ENCODE measurements at places on chromosomes 7 and 10. TPM values are rescaled to one million over a fixed set of nuclear protein-coding genes. Genes with fewer than 3 reads are reported as not detected.

Gene RBP3
- not detected for total RNA-seq

Gene CPA2
- 1.2 TPM for total RNA-seq

Gene GHITM
- total RNA-seq = 77.8 TPM

Gene LIPN
- 0.31 TPM for total RNA-seq

Gene CRHR2
- total RNA-seq = 1.1 TPM

Gene MMD2
- 3.7 TPM for total RNA-seq

DNA sequence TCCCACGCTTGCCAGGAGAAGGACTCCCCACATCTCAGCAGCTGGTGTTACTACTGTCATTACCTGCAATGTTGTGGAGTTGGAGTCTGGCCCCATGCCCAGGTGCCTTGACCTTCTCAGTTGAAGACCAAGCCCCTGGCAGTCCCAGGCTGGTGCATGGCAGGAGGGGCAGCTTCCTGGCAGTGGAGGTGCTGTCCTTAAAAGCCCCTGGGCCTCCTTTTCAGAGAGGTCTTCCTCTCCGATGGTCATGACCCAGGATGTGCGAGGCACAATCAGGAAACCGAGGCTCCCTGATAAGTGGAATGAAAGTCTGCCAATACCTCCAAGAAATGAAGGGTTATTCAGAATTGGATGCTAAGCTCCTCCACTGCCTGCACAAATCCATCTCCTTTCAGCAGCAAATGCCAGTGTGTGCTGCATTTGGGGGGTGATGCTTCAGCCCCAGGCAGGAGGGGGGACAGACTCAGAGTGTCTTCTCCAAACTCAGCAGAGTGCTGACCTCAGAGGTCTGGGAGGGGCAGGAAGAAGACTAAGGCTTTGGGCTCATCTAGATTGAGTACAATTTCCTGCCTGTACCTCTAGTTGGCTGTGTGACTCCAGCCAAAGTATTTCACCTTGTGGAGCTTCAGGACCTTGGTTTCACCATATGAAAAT is 97.0 kb upstream of the DDC start:
- no peak for DNase-seq

DNA sequence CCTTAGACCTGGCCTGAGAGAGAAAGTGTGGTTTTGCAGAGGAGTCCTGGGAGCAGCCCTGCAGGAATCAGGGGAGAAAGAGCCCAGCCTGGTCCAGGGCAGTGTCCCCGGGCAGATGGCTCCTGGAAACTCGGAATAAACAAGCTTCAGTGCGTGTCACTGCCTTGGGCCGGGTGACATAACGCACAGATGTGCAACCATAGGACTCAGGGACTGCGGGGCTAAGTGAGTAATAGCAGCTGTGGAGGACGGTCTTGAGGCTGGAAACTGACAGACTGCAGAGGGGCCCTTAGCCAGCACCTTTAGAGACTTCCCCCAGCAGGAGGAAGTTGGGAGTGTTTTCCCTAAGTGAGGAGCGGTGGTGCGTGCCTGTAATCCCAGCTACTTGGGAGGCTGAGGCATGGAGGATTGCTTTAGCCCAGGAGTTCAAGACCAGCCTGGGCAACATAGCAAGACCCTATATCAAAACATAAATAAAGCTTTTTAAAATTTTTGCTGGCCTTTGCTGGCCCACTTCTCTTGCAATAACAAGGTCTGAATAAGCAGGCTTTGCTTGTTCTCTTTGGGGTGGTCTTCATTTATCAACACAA is 5.3 kb upstream of the CLIP2 start:
- DNase-seq = no peak

DNA sequence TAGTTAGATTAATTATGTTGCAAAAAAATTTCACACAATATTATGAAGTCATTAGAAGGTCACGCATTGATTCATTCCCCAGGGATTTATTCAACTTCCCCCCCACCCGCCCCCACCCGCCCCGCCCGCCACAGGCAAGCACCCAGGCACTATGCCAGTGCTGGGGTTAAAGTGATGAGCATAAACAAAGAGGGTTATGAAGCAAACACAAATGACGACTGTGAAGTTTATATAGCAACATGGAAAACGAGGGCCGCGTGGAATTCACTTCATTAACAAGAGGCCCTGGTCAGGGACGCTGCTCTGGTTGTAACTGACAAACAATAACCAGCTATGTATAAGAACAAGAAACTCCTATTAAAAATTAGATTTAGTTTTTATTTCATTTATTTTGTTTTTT is 656.5 kb upstream of the COBL start:
- no peak for DNase-seq

- no peak for DNase-seq
These were observed 37.1 kb downstream of the SVOPL start for GRCh38 chr7:138663725-138664710.

DNA sequence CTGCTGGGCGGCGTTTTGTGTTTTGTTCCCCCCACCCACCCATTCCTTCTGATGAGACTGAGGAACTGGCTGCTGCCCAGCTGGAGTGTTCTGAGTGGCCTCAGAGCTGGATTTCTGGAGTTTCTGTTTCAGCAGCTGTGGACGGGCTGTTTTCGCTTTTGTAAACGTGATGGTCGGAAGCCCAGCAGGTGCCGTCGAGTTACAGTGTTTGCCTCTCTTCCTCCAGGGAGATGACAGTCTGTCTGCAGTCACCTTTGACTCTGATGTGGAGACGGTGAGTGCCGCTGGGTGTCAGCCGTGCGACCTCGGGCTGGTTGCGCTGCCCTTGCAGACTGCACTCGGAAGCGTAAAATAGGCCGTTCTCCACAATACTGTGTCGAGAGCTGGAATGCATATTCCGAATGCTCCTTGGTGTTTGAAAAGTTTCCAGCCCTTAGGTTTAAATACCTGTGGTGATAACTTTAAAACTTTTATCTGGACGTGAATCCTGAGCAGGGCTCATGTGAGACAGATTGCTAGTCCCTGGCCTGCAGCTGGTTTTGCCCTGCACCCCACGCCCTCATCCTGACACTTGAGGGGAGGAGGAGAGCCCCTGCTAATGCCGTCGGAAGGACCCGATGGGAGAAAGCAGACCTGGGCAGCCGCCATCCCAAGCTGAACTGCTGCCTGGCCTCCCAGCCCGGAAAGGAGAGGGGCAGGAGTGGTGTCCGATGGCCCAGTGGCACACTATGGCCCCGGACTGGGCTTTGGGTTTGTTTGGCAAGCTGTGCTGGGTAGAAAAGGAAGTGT is 8.3 kb downstream of the IQCE start:
- DNase-seq = no peak

DNA sequence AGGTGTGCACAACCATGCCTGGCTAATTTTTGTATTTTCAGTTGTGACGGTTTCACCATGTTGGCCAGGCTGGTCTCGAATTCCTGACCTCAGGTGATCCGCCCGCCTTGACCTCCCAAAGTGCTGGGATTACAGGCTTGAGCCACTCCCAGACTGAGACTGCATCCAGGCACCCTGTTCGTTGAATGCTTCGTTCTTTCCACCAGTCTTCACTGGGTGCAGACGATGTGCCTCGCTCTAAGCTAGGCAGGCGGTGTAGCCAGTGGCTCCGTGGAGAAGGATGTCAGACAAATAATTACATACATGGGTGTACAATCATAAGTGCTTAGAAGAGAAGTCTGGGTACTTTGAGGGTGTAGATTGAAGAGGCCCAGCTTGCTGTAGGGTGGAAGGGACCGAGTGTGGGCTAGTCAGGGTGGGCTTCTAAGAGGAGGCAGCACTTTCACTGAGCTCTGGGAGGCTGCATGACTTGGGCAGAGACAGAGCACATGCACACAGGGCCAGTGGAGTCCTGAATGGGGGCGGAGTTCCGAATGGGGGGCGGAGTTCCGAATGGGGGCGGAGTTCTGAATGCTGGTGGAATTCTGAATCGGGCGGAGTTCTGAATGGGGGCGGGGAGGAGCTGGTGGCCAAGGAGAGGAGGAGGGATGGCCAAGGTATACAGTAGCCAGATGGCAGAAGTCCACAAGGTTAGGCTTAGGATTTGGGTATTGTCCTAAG is 74.3 kb downstream of the COL26A1 start:
- DNase-seq = no peak

DNA sequence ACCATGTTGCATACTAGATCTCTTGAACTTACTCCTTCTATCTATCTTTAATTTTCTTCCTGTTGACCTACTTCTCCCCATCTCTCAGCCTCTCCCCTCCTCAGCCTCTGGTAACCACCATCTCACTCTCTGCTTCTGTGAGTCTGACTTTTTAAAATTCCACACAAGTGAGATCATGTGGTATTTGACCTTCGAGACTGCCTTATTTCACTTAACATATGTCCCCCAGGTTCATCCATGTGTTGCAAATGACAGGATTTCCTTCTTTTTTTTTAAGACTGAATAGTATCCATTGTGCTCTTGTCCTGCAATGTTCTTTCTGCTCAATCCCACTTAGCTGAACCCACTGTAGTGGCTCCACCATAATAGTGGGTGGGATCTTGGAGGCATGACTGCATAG is 51.4 kb upstream of the DNAJC1 start:
- DNase-seq = no peak

DNA sequence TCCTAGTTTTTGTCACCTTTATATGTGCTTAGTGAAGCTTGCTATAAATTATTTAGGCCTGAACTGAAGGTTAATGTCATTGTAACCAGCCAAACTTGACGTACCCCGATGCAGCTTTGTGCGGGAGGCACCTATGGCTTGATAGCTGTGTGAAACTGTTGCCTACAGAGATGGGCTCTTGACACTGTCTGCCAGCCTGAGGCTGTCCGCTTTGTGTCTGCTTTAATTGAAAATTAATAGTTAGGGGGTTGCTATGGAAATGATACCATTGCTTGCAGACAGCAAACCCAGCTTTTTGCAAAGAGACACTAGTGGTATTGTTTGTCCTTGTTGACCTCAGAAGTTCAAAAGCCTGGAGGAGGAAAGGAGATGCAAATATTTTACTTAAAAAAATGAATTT is 2.1 kb upstream of the FOXP2 start:
- no peak for DNase-seq

DNA sequence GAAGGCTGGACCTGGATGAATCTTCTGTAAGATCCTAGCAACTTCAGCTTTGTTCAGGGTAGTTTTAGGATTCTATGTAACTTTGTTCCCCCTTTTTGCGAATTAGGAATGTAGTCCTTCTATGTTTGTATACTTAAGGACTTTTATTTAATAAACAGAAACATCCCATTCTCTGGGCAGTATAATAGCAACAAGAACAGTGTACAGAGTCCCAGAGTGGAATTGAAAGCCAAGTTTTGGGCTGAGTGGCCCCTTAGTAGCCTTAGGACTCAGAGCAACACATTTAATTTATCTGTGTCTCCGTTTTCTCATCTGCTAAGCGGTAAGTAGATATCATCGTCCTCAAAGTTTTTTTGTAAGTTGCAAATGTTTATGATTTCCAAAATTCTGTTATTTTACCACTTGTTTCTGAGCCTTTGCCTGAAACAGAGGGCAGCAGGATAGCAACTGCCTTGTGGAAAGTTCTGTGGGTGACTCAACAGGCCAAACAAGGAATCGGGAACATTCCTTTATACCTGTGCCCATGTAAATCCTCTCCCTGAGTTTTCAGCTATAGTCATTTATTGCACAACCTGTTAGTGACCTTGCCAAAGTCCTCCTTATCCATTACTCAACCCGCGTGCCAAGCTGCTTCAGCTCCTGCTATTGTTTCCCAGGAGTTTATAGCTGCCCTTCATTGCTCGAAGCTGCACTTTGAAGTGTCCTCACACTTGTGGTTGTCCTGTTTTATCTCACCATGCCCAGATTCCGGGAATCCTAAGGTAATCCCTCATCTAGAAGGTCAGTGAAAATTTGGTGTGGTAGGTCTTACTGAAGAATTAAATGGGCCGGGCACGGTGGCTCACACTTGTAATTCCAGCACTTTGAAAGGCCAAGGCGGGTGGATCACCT is 199.1 kb upstream of the AHR start:
- DNase-seq = no peak

- no peak for DNase-seq
These were observed 581.4 kb downstream of the LRMDA start for GRCh38 chr10:76012716-76013327.

- no peak for DNase-seq
These were observed 17.3 kb downstream of the GRM3 start for GRCh38 chr7:86660950-86661462.

- no peak for DNase-seq
These were observed 90.2 kb downstream of the TMEM26 start for GRCh38 chr10:61363006-61363405.

DNA sequence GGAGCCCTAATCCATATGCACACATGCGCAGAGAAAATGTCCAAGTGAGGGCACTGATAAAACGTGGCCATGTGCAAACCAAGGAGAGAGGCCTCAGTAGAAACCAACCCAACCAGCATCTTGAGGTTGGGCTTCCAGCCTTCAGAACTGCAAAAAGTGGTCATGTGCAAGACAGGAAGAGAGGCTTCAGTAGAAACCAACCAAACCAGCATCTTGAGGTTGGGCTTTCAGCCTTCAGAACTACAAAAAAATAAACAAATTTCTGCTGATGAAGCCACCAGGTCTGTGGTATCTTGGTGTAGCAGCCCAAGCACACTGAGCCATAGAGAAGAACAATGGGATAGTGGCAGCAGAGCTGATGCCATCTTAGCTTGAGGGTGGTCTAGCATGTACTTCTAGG is 371.5 kb downstream of the CALN1 start:
- no peak for DNase-seq

DNA sequence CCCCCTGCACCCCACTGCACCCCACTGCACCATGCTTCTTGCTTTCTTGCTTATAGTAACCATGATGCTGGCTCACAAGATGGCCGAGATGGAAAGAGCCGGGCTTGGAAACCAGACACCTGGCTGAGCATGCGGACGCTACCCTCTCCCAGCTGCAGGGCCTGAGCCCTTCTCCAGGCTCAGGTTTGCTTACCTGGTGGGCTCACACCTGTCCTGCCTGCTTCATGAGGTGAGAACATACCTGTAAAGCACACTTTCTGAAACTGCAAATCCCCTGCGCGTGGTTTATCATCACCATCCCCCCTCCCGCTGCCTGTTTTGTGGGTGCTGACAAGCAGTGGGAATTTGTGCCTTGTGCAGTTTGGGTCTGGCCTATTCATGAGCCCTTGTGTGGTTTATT is 302.7 kb downstream of the GLRX3 start:
- no peak for DNase-seq

- no peak for DNase-seq
These were observed 16.9 kb upstream of the CUL1 start for GRCh38 chr7:148681821-148682220.

- no peak for DNase-seq
These were observed 829 bp upstream of the RPA3 start for GRCh38 chr7:7719236-7719635.
